Vein endothelial cell (primary cell): ENCODE measurements at places on chromosomes 16 and 17. TPM values are rescaled to one million over a fixed set of nuclear protein-coding genes. Genes with fewer than 3 reads are reported as not detected.

Gene MC1R
- 2.3 and 3.5 TPM in 2 replicates for total RNA-seq

Gene KLHL36
- total RNA-seq: 49.9 and 64.7 TPM in 2 replicates

Gene CCT6B
- total RNA-seq: 0.65 and 1.1 TPM in 2 replicates

Gene PDP2
- 8.2 and 12.2 TPM in 2 replicates for total RNA-seq

Gene KRT20
- not detected in 2 replicates for total RNA-seq

Gene ERBB2
- 2.8 and 5.6 TPM in 2 replicates for total RNA-seq

Gene ALDH3A1
- 0.48 and 0.65 TPM in 2 replicates for total RNA-seq

Gene SALL1
- total RNA-seq: under 0.01 TPM in 1 of 2 replicates, not detected in the other

Gene PRR29
- 0.33 and 0.57 TPM in 2 replicates for total RNA-seq

Gene CCL15
- total RNA-seq: not detected in 2 replicates

Gene SLFN14
- total RNA-seq: under 0.01 TPM in 1 of 2 replicates, not detected in the other

Gene ABCC3
- 1.7 and 5.2 TPM in 2 replicates for total RNA-seq

Gene KRTAP4-6
- not detected in 2 replicates for total RNA-seq

Gene PRMT7
- 38.4 and 39.8 TPM in 2 replicates for total RNA-seq

Gene CPHXL2
- total RNA-seq: not detected in 2 replicates

Gene OR3A3
- not detected in 2 replicates for total RNA-seq

Gene PDILT
- total RNA-seq: not detected in 2 replicates

Gene SHBG
- 0.19 TPM in 1 of 2 replicates, not detected in the other for total RNA-seq

Gene IGFBP4
- total RNA-seq: 180 and 262 TPM in 2 replicates

Gene GFAP
- 0.86 TPM in 1 of 2 replicates, not detected in the other for total RNA-seq

Gene SMIM36
- total RNA-seq: not detected in 2 replicates

Gene CIBAR2
- 0.33 TPM in 1 of 2 replicates, not detected in the other for total RNA-seq

Gene RNU2-1
- not detected in 2 replicates for total RNA-seq

Gene NEK8
- total RNA-seq: 1.5 and 2.0 TPM in 2 replicates

Gene SMPD3
- total RNA-seq: 0.10 and 0.33 TPM in 2 replicates

Gene ABCA3
- 33.9 and 35.9 TPM in 2 replicates for total RNA-seq

Gene ZG16
- not detected in 2 replicates for total RNA-seq

Gene PSMB3
- 358 and 363 TPM in 2 replicates for total RNA-seq

Gene NXPH3
- total RNA-seq: 1.4 and 1.6 TPM in 2 replicates

Gene FAM83G
- 17.0 and 18.9 TPM in 2 replicates for total RNA-seq
